ENCODE measurements at places on chromosomes 13 and 19.

DNA sequence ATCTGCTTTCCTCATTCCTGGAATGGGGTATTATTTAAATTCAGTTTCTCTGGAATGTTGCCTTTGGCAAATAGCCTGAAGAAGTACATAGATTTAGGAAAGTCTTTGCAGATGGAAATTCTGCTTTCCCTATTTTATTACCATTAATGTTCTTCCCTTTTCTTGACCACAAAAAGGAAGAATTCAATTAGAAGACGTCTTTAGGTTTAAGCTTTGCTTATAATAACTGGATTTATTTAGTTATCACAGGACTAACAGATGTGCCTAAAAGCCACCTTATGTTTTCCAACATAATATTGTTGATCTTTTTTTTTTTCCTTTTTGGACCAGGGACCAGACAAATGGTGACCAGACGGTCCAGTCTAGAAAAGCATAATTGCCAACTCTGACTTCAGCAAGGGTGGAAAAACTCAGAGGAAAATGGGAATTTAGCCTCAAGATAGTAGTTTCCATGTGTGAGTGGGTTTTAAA is 210.1 kb upstream of the SPRY2 start:
- DNase-seq = no peak

- no peak for DNase-seq
These were observed 2.4 kb downstream of the HSPH1 start for GRCh38 chr13:31159306-31159705.

DNA sequence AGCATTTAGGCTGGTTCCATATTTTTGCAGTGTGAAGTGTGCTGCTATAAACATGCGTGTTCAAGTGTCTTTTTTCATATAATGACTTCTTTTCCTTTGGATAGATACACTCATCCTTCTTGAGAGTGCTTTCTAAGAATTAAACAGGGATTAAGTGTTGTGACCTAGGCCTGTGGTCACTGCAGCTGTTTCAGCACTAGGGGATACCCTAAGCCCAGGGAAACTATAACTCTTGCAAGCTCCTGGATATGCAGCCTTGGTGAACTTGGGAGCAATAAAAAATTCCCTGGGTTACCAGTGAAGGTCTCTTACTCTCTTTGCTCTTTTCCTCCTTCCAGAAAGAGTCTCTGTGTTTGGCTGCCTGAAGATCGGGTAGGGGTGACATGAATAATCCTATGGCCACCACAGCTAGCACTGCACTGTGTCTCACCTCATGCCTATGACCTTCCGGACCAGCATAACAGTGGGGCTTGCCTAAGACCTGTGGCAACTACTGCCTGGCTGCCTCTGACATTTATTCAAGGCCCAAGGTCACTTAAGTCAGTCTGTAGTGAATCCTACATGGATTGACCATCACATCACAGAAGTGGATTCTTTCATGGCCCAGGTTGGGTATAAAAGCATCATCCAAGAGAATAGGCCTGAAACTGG is 799.7 kb downstream of the DACH1 start:
- no peak for DNase-seq

- no peak for DNase-seq
These were observed 7.9 kb downstream of the PIN1 start for GRCh38 chr19:9842834-9843625.

DNA sequence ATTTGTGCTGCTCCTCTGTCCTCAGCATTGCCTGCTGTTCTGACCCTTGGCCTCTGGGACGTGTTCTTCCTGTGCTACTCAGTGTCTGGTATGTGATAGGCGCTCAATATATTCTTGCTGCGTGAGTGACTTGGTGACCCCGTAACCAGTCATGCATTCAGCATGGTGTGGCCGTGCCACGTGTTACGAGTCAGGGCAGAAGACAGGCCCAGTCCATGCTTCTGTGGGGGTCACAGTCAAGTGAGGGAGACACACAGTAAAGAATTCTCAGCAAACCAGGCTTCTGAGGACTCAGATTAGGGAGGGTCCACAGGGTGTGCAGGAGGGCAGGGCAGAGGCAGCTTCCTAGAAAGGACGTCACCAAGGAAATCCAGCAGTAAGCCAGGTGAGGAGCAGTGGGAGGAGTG is 7.9 kb downstream of the PPP1R37 start:
- DNase-seq = no peak

GRCh38 chr13:25046985-25047511 is 48.9 kb upstream of the PABPC3 start:
- no peak for DNase-seq

- no peak for DNase-seq
These were observed 236 bp upstream of the TINCR start for GRCh38 chr19:5567970-5568407.

DNA sequence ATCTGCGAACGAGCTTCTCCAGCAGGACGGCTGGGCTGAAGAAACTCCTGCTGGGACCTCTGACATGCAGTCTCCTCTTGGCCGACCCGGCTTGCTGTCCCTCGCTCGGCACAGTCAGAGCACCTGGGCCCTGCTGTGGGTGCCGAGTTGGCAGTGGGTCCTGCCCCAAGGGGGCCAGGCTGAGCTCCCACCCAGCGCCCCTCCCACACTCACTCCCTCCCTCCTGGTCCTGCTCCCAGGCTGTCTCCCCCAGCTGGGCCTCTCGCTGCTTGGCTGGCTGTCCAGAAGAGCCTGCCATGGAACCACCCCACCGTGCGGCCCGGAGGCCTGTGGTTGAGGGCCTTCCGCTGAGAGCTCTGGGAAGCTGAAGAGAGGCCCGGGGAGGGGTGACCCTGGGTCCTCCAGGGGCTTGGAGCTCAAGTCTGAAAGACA is 6.0 kb downstream of the AKT2 start:
- DNase-seq = no peak

- no peak for DNase-seq
These were observed 32.2 kb upstream of the DOCK9 start for GRCh38 chr13:99009987-99010551.

DNA sequence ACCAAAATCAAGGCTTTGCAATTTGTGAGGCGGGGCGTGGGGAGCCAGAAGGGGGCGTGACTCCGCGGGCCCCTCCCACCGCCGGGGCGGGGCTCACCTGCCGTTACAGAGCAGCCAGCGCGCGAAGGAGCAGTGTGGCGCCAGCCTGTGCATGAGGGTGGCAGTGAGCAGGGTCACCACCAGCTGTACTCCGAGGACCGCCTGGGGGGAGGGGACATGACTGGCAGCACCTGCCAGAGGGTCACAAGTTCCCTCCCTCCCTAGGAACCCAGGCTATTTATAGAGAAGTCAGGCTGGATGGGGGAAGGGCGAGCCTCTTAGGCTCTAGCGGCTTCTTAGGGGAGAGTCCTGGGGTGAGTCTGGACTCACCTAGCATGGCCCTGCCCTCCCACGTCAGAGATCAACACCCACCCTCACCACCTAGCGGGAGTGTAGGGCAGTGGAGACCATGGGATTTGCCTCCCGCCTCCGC is 3.6 kb downstream of the TMEM161A start:
- DNase-seq = no peak

DNA sequence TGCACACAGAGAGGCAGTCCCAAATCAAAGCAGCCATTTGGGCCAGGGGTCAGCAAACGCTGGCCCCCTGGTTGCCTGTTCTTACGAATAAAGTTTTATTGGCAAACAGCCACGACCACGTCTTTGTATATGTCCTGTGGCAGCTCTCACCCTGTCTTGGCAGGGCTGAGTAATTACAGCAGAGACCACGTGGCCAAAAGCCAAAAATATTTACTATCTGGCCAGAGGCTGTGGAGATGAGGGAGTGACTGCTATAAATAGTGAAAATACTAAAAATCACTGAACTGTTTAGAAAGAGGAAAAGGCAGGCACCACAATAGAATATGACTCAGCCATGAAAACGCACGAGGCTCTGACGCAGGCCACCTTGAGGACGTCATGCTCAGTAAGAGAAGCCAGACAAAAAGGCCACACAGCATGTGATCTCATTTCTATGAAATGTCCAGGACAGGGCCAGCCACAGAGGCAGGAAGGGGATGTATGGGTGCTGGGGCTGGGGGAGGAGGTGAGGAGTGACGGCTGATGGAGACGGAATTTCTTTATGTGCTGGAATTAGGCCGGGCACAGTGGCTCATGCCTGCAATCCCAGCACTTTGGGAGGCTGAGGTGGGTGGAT is 29.4 kb downstream of the SMIM24 start:
- peak; percentile 81 for DNase-seq

DNA sequence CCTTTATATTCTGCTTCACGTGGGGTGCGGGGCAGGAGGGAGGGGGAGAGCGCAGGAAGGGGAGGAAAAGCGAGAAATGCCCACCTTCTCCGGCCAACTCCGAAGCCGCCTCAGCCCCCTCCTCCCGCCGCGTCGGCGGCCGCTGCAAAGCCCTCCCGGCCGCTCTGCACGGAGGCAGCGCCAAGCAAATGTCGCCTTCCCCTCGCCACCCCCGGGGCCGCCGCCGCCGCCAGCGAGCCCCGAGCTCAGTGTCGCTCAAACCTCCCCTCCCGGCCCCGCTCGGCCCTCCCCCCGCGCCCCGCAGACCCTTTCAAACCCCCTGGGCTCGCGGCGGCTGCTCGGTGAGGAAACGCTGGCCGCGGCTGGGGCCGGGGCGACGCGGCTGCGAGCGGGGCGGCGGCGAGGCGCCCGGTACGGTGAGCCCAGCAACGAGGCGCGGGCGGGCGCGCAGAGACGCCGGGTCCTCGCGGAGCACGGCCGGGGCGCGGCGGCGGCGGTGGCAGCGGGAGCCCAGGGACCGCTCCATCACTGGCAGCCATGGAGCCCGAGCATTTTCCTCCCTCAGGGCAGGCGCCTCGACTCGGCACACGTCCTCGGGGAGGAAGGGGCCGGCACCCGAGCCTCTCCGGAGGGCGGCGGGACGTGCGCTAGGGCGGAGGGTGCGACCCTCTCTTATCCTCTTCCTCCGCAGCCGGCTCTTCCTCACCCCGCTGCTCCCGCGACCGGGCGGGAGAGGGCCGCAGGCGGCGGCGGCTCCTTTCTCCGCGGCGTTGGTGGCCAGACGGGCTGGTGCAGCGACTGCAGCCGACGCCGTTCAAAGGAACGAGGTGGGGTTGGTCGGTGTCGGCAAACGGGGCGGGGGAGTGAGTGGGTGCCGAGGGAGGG is 463 bp upstream of the TSC22D1 start:
- peak; percentile 24 for DNase-seq

DNA sequence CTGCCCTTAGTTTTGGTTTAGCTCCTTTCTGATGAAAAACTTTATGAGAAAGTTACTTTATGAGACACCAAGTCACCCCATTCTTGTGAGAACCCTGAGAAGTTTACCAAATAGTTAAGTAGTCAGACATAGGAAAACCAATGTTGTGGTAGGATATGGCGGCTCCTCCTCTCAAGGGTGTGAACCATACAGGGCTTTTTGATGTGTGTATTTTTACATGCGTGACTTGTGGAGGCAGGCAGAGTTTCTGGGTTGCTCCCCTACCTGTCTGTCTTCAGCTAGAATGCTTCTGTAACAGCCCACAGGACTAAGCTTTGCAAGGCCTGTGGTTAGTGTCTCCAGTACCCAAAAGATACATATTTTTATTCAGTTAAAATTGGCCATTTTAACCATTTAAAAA is 18.3 kb downstream of the UBAC2 start:
- no peak for DNase-seq

- no peak for DNase-seq
These were observed 9.8 kb upstream of the TIMM50 start for GRCh38 chr19:39470724-39471339.

- DNase-seq = no peak
These were observed 9.3 kb downstream of the TMEM143 start for GRCh38 chr19:48354332-48354992.

GRCh38 chr19:10105509-10106099 is 558 bp upstream of the PPAN start:
- DNase-seq = no peak

- DNase-seq = no peak
These were observed 142.2 kb downstream of the MZT1 start for GRCh38 chr13:72585254-72585653.

DNA sequence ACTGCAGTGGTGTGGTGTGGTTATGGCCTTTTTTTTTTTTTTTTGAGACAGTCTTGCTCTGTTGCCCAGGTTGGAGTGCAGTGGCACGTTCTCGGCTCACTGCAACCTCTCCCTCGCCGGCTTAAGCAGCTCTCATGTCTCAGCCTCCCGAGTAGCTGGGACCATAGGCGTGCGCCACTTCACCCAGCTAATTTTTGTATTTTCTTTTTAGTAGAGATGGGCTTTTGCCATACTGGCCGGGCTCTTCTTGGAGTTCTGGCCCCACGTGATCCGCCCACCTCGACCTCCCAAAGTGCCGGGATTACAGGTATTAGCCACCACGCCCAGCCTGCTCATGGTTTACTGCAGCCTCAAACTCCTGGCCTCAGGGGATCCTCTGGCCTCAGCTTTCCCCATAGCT is 7.0 kb downstream of the PDCD2L start:
- no peak for DNase-seq

DNA sequence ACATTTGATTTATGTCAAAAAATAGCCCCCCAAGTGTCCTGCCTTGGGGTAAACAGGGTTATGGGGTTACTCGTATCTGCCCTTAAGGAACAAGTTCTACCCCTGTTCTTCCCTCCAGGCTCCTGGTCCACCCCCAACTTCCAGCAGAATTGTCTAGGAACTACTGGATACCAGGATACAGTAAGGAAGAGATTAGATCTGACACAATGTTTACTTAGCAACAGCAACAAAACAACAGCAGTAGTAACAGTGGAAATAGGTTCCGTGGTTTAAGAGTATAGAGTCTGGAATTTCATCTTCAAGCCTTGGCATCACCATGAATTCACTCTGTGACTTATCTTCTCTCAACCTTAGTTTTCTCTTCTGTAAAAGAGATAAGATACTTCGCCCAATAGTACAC is 1.7 kb upstream of the FAM98C start:
- no peak for DNase-seq

GRCh38 chr13:34931572-34931971 is 10.5 kb upstream of the NBEA start:
- DNase-seq = no peak

- no peak for DNase-seq
These were observed 722 bp downstream of the HSD11B1L start for GRCh38 chr19:5681391-5682106.

DNA sequence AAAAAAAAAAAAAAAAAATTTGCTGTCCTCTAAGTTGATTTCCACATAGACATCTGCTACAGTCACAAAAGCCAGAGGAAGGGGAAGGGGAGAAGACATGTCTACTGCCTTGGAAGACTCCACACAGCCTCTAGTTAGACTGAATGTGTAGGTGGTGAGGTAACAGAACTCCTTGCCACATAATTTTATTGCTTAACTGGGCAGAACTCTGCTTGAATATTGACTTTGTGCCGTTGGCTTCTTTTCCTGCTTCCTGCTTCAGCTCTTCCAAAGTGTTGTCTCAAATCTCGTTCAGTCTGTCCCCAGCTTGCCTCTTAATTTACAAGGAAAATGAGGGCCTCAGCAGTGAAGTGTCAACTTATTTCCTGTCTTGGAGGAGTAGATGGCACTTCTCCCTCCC is 37.1 kb downstream of the ESD start:
- DNase-seq = no peak

GRCh38 chr13:46101484-46102254 is 3.2 kb downstream of the CPB2 start:
- DNase-seq = no peak

GRCh38 chr13:45623516-45624090 is 8.1 kb upstream of the ERICH6B start:
- DNase-seq = no peak

All from thoracic aorta (tissue), 2 donors.